ENCODE measurements at places on chromosomes 13 and 19.

GRCh38 chr13:53873558-53873957 lies 844.9 kb downstream of the OLFM4 start:
- no peak for DNase-seq

DNA sequence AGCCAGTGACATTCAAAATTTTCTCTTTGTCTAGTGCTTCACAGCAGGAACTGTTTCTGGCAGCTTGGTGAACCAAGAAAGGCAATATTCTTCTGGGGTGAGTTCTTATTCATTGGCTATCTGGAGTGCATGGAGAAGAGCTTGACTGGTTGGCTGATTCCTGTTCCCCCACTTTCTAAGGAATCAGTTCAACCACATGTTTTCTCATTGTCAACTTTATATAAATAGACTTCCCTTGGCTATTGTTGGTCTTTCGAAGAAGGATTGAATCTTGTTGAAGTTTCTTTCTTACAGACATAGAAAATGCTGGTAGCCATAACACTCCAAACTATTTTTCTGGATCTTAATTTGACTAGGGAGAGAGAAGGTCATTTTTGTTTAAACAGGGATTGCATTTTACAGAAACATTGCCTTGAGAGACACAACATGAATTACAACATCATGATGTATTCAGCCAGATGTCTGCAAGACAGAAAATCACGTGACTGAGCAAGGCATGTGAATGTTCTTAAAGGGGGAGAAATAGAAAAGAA lies 85.2 kb downstream of the EDNRB start:
- no peak for DNase-seq

DNA sequence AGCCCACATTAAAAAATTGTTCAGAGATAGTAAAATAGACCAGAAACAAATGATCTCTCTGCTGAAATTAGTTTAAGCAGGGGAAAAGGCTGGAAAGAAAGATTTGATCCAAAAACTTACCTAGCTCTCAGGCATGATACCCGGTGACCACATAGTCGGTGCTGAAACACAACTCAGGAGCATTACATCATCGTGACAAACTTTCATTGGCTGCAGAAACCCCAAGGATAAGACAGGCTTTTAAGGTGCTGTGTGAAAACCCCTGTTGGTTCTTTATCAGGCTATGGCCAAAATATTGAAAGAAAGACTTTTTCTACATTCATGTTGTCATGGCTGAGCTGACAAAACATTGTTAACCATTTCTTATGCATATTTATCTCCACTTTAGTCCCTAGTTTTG lies 171.7 kb upstream of the KLF12 start:
- no peak for DNase-seq

DNA sequence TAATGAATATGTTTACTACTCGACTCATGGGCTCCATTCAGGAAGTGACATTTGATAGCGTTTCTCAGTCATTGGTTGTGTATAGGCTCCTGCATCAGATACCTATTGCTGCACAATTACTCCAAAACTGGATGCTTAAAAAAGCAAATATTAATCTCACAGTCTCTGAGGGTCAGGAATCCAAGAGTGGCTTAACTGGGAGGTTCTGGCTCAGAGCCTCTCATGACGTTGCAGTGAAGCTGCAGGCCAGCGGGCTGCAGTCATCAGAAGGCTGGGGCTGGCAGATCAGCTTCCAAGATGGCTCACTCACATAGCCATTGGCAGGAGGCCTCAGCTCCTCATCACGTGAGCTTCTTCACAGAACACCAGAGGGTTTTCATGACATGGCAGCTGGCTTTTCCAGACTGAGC lies 525.1 kb upstream of the NBEA start:
- no peak for DNase-seq

Data from activated gamma-delta T cell treated with anti-CD3 and anti-CD28 coated beads, Interleukin-2, amount 50 U/mL, for 16 hours (primary cell).